Fibroblast of mammary gland (primary cell): ENCODE measurements at places on chromosomes 11 and 22.
A peak's percentile ranks its signal among the peaks of the same experiment; 100 is the strongest.

DNA sequence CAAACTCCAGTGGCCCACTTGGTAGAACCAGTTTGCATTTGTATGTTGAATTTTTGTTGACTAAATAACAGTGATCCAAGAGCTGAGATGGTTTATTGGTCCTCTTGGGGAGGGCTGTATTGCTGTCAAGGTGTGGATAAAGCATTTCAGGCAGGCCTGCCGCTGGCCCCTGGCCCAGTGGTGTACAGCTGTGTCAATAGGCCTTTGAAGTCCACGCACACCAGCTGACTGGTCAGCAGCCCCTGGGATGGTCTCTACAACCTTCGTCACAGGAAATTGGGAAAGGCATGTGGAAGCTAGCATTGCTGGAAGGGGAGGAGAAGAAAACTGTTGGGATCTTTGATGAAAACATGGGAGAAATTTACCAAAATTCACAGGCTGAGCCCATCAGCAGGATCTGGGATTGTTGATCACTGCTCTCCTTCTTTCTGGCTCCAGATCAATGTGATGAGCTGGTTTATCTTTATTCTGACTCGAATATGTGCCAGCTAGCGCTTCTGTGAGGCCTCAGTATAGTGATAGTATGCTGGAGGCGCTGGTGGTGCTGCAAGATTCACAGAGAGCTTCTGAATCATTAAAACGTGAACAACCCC, 12.5 kb upstream of the E2F8 start:
- peak; percentile 11 for DNase-seq

DNA sequence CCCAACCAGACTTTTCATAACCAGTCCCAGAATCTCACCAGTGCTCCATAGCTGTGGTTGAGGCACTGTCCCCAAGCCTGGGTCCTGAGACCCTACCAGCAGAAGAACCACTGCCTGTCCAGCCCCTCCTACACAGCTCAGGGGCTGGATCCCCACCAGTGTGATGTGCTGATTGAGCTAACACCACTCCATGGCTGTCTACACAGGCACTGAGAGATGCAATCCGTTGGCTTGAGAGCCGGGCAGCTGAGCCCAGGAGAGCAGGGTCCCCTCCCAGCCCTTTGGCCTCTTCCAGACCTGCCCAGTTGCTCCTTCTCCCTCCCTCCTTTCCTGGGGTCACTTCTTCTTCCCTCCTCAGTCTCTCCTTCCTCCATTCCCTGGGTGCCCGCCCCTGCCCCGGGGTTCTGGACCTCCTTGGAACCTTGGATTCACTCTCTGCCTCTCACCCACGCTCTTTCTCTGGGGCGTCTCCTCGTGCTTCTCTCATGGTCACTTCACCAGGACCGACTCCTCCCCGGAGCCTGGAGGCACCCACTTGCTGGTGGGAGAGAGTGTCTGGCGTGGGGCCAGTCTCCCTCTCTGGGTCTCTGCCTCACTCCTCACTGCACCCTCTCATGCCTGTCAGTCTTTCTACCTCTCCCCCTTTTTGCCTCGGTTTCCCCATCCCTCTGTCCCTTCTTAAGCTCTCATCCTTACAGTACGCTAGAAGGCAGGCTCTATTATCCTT, 706 bp upstream of the SCYL1 start:
- DNase-seq = no peak

- peak; percentile 40 for DNase-seq
These were observed 31.8 kb upstream of the APOBEC3A start for GRCh38 chr22:38925571-38926041.

GRCh38 chr11:1542267-1542666, 29.8 kb downstream of the DUSP8 start:
- DNase-seq = no peak

DNA sequence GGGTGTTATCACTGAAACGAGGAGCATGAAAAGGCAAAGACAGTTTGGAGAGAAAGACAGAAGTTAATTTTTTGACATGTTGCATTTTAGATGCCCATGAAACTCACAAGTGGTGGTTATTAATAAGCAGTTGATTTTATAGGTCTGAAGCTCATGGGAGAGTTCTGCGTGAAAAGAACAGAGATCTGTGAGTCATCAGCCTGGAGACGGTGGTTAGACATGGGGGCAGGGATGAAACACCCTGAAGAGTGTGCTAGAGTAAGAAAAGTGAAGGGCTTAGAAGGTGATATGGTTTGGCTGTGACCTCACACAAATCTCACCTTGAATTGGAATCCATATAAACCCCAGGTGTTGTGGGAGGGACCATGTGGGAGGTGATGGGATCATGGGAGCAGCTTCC, 289.1 kb upstream of the ISX start:
- DNase-seq = no peak

GRCh38 chr22:24801901-24802465, 4.0 kb upstream of the SGSM1 start:
- no peak for DNase-seq

DNA sequence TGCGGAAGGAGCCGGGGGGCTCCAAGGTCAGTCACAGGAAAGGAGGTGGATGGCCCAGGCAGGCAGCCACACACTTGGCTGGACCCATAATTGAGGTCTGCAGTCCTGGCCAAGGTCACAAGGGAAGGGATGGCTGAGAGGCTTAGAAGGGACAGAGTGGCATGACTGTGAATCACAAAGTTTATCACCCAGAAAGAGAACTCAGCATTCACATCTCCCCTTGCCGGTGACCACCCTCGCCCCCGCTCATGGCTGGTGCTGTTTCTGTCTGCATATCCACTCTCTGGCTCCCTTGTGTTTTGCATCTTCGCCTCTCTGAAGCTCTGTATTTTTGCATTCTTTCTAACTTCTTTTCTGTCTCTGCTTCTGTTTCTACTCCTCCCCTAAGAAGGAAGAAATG, 117.5 kb downstream of the FEZ1 start:
- DNase-seq = no peak

GRCh38 chr11:26045082-26045481, 286.8 kb upstream of the ANO3 start:
- peak; percentile 12 for DNase-seq

- DNase-seq = no peak
These were observed 131.2 kb upstream of the ARHGAP42 start for GRCh38 chr11:100555931-100556330.

GRCh38 chr11:93248602-93249001, 50.8 kb upstream of the SLC36A4 start:
- peak; percentile 18 for DNase-seq

DNA sequence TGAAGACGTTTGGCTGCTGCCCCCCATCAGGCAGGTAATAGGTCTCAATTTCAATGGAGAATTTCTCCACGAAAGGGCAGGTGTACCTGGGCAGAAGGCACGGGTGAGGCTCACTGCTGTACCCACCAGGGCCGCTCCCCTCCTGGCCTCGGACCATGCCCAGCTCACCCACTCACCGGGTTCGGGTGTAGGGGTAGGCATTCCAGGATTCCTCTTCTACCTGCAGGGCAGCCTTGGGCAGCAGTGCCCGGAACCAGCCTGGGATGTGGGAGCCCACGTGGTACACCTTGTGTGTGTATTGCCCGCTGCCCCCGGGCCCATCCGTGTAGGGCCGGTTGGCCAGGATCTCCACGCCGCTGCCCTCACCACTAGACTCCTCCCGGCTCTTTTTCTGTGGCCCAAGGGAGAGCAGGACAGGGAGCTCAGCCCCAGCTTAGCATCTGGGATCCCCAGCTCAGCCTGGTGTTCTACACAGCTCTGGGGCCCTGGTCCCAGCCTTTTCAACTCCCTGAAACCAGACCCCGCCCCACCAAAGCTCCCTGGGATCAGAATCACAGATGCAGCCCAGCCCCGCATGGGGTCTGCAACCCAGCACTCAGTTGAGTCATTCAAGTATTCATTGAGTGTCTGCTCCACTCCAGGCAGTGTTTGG, 2.7 kb downstream of the PITPNM1 start:
- no peak for DNase-seq

DNA sequence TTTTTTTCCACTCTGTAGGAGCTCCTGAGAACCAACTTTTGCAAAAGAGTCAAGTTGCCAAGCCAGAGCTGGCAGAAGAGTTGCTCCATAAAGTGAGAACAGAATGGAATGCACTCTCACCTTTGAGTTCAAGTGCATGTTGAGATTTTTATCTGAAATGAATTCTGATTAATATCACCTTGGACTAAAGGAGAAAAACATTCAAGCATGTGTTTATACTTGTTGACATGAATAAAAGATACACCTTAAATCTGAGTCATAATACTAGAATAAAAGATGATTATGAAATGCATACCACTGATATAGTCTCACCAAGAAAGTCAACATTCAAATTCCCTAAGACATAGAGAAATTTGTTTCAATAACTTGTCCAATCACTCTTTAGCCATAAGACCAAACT, 37.8 kb downstream of the ARL14EP start:
- DNase-seq = no peak

DNA sequence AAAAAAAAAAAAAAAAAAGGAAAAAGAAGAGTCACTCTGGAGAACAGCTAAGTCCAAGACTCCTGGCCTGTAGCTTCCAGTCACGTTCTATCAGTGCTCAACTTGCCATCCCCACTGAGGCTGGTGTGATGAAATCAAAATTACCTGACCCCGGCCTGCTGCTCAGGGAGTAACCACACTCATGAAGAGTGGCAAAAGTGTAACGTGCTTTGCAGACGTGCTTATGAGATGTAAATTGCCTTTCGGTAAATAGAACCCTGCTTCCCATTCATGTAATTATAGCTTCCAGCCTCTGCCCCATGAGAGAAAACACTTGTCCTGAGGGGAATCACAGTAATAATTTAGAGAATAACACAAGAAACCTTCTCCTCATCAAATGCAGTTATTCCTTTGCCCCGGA, 28.2 kb upstream of the CHKA start:
- no peak for DNase-seq

- no peak for DNase-seq
These were observed 34.1 kb upstream of the OR8B8 start for GRCh38 chr11:124479561-124479960.

- DNase-seq = peak; percentile 64
These were observed 196.5 kb downstream of the FAM76B start for GRCh38 chr11:95593111-95593510.
